ENCODE measurements at places on chromosomes 4 and X.

DNA sequence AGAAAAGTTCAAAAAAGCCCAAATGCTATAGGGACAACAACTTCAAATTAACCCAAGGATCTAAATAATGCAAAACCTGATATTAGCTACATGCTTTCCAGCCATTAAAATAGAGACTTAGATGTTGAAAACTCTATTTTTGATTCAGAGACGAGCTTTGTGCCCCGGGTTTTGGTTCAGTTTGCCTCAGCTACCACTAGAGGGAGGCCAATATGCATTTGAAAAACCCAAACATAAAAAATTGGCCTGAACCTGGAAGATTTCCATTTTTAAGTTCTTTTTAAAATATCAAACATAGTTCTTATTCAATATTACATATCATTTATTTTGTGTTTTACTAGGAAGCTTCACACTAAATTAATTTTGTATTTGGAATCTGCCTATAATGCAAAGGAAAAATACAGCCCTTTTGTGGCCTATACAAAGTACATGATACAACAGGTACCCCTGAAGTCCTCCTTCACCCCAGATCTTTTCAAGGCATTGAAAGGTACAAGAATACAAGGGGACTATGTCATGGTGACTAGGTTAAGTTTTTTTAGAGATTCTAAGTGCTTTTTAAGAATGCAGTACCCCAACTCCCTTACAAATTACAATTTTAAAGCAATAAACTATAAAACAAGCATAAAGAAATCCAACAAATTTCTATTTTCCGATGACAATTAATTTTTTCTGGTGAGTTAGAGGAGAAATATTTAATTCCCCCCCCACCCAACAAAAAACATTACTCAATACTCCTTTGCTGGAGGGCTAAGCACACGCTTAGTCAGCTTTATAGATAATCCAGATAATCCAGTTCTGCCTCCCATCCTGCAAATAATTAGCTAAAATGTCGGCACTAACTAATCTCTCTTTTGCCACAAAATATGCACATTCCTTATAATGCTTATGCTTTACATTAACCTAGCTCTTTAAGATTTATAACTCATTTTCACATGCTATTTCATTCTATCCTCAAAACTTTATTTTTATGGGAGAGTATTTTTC is 97.7 kb upstream of the PTPN13 start:
- no peak for DNase-seq

DNA sequence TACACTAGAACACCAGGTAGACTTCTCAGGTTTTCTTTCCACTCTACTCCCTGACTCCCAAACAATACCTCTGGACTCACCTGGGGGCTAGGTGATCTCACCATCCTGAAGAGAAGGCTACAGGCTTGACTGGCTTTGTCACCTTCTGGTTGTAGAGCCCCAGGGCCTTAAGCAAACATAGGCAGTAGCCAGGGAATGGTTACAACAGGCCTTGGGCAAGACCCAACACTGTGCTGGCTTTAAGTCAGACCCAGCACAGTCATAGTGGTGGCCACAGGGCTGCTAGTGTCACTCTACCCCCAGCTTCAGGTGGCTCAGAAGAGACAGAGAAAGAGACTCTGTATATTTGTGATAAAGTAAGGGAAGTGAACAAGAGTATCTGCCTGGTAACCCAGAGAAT is 118.1 kb upstream of the EMCN start:
- DNase-seq, result no peak

- peak; percentile 44 for DNase-seq
Measured at GRCh38 chr4:3880615-3881120, 114.5 kb downstream of the ADRA2C start.

DNA sequence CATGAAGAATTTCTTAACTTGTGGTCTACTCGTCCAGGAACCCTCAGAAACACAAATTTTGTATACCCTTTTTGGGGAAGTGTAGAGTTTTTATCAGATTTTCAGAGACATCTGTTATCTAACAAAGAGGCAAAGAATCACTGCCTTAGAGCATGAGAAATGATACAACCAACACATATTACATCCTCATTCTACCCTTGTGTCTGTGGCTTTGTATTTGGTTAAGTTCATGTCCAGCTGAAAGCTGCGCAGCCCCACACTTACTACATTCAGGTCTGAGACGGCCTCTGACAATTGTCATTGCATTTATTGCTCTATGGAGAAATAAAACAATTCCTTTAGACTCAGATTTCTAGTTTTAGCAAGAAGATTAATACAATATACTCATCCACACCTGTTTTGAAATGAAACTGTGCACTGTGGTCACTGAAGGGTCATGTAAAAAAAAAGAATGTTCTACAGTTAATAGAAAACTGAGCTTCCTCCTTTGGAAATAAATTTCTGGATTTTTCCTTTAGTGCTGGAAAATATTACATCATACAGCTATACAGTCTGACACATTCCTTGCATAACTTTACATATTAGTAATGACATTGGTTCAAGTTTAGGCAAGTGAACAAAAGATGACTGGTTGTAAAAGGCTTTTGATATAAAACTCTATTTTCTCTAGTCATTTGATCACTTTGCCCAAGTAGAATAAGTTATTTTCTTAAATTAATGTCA is 39.8 kb downstream of the GLRB start:
- no peak for DNase-seq

GRCh38 chr4:2247128-2248043 is 5.5 kb upstream of the HAUS3 start:
- no peak for DNase-seq

DNA sequence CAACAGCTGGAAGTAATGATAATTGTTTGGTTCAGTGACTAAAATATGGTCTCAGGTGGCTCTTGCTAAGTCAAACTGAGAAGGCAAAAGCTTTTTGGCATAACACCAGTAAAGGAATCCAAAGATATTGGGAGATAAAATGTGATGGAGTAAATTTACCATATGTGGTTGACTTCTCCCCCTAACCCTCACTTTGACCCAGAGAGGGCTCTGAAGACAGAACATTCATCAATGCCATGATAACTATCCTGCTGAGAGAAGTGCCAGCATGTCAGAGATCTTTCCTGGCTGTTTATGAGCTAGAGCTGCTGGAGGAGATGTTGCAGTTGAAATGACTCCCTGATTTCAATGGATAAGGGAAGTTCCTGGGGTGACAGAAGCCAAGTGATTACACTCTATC is 213.4 kb downstream of the SPCS3 start:
- DNase-seq, result no peak

- peak; percentile 26 for DNase-seq
Measured at GRCh38 chrX:112840382-112841113, at the start of gene AMOT. Gene AMOT, minus strand, starts transcription at chrX:112840831. Its CDS starts 17,705 bp downstream, at chrX:112823126.

DNA sequence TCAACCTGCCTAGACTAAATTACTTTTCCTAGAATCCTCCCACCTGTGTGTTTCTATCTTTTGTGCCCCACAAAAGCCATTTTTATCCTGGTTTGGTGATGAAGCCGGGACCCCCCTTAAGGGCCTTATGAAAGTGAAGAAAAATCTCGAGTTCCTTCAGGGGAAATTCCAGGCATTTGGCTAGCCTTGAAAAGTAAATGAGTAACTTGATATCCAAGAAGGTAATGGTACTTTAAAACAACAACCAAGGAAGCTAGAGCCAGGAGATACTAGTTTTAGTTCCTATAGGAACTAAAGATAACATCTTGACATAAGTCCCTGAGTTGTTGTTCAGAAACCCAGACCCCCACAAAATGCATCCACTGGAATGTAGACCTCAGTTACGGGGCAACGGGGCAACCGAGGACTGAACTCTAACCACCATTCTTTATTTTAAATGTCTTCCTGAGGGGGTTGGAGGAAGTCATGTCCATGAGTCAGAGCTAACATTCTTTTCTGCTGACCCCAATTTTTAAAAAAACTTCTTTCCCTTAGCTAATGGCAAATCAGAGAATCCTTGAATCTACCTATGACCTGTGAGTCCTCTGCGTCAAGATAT is 73.9 kb downstream of the VCX3A start:
- no peak for DNase-seq

- no peak for DNase-seq
Measured at GRCh38 chr4:25361253-25361652, 15.8 kb upstream of the ANAPC4 start.

DNA sequence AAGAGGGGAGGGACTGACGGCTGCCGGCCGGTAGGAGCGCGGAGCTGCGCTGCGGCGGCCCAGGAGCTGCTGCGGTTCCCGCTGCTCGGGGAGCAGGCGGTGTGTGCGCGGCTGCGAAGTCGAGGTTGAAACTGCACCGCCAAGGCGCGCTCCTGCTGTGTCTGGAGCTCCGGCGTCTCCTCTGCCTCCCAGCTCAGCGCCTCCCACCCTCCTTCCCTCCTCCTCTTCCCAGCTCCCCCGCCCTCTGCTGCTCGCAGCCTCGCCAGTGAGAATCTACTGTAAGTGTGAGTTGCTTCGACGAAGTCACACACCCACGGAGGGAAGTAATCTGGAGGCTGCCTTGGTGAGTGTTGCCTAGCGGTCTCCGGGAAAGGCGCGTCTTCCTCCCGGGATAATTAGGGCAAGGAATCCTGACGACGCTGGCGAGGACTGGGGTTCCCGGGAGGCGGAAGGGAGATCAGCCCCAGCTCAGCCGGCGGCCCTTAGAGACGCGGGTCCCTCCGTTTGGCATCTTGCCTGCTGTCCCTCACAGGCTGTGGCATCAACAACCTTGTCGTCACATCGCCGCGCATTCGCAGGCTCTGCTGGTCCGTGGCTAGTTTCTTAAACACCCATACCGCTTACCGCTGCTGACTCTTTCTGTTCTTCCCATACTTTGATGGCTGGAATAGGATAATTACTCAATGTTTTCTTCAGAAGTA is at the start of gene EPHA5:
Gene EPHA5, minus strand, starts transcription at position 159 of the 701 bp plus-strand sequence. CDS start 747 bp downstream, outside the sequence.
- DNase-seq, result no peak

GRCh38 chrX:57587607-57588006 is 4.2 kb upstream of the ZXDB start:
- DNase-seq, result no peak

GRCh38 chrX:23759821-23760220 is 16.7 kb upstream of the ACOT9 start:
- no peak for DNase-seq

GRCh38 chr4:3168029-3168428 is 80.9 kb upstream of the MSANTD1 start:
- no peak for DNase-seq

All from stimulated activated CD4-positive, alpha-beta T cell treated with anti-CD3 and anti-CD28 coated beads, Interleukin-1b, Interleukin-23, amount 100 ng/mL, for 24 hours (primary cell).